ENCODE measurements at places on chromosomes 12 and 14.
A peak's percentile ranks its signal among the peaks of the same experiment; 100 is the strongest.

DNA sequence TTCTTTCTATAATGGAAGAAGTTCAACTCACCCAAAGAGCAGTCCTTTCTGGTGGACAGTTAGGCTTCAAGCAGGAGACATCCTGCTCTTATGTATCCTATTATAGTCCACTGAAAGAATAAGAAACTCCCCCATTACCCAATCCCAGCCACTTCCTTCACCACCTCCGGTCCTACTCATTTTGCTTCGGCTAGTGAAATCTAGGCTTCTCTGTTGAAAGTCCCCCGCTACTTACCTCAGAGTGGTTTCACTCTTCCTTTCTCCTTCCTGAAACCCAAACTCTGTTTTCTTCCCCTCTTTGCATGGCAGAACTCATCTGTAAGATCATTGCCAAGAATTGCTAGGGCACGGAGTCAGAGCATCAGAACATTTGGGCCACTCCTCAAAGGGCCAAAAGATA lies at the start of gene GPR84:
Gene GPR84, minus strand, starts transcription at position 74 of the 400 bp plus-strand sequence. CDS start 635 bp downstream, outside the sequence.
- no peak for DNase-seq

DNA sequence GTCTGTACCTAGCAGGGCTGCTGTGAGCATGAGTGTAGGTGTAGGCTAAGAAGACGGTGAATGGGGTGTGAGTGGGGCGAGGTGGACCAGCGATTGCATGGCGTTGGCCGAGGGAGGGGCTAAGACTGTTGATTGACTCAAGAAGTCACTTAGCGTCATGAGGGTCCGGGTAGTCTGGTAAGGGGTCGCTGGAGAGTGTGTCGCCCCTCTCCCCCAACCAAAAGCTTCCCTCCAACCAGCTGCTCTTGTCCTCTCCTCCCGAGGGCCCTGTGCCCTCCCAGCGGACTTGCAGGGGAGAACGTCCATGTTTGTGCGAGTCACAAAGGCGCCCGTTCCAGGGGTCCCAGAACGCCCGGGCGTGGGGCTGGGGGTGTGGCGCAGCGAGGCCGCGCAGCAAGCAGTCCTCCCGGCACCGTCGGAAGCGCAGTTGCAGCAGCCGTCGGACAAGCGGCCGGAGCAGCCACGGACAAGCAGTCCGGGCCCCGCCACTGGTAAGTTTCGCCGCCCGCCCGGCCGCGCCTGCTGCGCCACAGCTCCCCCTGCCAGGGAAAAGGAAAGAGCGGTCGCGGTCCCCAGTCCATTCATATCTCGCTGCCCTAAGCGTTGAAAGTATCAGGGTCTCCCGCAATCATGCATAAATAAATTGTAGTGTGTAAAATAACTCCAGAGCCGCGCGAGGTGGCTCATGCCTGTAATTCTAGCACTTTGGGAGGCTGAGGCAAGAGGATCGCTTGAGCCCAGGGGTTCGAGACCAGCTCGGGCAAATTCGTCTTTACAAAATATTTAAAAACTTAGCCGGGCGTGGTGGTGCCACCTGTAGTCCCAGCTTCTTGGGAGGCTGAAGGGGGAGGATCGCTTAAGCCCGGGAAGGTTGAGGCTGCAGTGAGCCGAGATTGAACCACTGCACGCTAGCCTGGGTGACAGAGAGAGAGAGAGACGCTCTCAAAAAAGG lies at the start of gene CCDC63:
Gene CCDC63, plus strand, starts transcription at position 373 of the 952 bp plus-strand sequence. CDS start 5,968 bp downstream, outside the sequence.
- peak; percentile 88 for DNase-seq

- DNase-seq = no peak
These were observed 56.1 kb upstream of the FBRSL1 start for GRCh38 chr12:132433641-132434395.

- DNase-seq = no peak
These were observed 180.9 kb downstream of the SRGAP1 start for GRCh38 chr12:64025174-64025958.

GRCh38 chr12:22974865-22975264 lies 349.9 kb downstream of the ETNK1 start:
- DNase-seq = no peak

DNA sequence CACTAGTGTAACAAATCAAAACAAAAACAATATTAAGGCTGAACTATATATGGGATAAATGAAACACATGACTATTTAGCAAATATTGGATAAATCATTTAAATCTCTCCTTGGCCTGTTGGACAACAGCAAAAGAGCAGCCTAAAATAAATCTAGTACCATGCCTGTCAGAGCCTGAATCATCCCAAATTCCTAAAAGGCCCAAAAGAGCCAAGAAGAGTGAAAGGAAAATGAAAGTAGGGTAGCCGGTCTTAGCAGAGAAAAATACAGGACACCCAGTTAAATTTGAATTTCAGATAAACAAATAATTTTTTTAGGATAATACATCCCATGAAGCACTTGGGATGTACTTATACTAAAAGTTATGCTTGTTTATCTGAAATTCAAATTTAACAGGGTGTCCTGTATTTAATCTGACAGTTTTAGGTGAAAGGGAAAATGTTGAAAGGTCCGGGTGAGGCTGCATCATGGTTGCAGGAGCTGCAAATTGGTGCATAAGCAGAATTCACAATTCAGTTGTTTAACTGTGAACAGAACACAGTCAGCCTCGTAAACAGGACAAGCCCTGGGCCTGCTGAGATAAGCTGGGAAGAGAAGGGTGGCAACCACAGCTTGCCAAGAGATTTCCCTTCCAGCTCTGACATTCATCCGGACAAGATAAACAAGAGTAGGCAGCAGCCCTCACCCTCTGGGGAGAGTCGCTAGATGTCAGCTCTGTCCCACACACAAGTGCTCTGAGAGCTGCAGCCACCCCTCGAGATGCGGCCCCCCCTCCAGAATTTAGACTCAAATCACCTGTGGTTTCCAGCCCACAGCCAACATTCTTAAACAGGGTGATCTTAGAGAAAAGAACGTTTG lies 30.3 kb downstream of the DMAC2L start:
- peak; percentile 89 for DNase-seq

DNA sequence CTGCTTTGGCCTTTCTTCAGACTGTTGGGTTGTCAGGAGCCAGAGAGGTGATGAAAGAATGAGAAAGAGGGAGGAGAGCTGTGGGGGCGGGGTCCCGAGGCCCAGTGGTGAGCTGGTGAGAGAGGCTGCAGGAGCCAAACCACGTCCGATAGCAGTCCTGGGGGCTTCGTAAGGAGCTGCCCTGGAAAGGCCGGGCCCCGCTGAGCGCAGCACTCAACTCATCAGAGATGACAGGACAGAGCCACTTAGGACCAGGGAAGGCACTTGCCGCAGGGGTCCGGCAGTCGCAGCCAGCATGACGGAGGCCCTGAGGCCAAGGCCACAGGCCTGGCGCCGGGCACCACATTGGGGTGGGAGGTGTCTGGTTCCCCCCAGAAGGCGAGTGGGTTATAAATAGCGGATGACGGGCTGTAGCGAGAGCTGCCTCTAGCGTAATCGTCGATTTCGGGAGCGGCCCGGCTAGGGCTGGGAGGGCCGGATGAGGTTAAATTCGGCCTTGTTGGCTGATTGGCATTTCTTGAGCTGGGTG lies 179.0 kb downstream of the TSPAN9 start:
- DNase-seq = no peak

DNA sequence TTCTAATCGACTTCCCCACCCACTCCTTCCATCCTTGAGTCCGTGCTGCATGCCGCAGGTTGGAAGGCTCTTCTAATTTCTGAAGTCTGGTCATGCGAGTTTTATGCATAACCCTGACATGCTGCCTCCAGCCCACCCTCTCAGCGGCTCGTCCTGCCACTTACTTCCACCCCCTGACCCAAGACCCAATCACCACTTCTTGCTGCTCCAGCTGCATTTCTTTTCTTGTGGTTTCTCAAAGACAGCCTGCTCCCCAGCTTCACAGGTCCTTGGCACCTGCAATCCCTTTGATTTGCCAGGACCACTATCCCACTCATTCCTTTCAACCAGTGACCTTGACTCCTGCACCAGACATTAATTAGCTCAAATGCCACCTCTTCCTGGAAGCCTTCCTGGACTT lies 486.7 kb downstream of the VRK1 start:
- DNase-seq = no peak

- peak; percentile 67 for DNase-seq
These were observed 469 bp upstream of the LRFN5 start for GRCh38 chr14:41606282-41606531.

DNA sequence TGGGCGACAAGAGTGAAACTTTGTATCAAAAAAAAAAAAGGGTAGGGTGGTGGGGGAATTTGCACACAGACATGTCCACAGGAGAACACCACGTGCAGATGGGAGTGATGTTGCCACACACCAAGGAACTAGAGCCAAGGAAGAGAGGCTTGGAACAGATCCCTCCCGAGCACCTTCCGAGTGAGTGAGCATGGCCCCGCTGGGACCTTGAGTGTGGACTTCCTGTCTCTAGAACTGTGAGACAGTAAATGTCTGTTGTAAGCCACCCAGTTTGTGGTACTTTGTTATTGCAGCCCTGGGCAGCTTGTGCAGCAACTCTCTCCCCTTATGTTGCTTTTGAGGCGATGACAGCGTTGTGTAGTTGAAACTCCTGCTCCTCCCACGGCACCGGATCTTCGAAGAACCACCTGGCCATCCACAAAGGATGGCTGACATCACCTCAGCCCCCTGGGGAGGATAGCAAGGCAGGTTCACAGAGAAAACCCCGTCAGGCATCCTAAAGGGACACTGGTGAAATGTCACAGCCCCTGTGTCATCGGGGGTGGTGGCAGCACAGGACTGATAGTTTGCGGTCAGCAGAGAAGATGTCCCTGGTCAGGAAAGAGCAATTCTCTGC lies 54.7 kb upstream of the PLEKHG3 start:
- DNase-seq = peak; percentile 51

GRCh38 chr12:111034083-111034885 lies 113.9 kb upstream of the MYL2 start:
- no peak for DNase-seq

- DNase-seq = no peak
These were observed 17.7 kb upstream of the ANAPC7 start for GRCh38 chr12:110421159-110421661.

- no peak for DNase-seq
These were observed 194.6 kb downstream of the ERC1 start for GRCh38 chr12:1185460-1186182.

DNA sequence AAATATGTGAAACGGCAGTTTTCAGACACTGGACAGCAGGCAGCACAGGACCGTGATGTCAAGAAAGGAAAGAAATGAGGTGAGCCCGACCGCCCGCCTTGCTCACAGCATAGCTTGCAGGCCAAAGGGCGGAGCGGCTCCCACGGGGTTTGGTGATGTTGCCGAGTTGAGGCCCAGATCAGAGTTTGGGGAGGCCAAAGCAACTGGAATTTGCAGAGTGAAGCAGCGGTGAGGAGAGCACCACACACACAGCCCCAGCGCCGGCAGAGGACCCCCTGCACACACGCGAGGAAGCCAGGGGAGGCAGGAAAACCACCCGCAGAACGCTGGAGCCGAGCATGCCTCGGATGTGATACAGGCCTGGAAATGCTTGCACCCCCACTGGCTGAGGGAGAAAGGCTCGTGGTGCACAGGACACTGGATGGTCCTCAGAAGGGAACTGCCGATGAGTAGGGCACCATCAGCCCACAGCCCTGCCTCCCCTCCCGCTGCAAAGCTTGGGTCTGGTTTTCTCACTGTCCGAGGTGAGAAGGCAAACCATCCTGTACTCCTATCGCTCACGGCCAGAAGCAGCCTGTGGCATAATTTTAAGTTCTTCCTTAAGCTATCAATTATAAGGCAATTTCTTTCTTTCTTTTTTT lies 25.7 kb upstream of the PLD4 start:
- peak; percentile 82 for DNase-seq

- no peak for DNase-seq
These were observed 12.6 kb upstream of the SNX6 start for GRCh38 chr14:34642595-34642994.

DNA sequence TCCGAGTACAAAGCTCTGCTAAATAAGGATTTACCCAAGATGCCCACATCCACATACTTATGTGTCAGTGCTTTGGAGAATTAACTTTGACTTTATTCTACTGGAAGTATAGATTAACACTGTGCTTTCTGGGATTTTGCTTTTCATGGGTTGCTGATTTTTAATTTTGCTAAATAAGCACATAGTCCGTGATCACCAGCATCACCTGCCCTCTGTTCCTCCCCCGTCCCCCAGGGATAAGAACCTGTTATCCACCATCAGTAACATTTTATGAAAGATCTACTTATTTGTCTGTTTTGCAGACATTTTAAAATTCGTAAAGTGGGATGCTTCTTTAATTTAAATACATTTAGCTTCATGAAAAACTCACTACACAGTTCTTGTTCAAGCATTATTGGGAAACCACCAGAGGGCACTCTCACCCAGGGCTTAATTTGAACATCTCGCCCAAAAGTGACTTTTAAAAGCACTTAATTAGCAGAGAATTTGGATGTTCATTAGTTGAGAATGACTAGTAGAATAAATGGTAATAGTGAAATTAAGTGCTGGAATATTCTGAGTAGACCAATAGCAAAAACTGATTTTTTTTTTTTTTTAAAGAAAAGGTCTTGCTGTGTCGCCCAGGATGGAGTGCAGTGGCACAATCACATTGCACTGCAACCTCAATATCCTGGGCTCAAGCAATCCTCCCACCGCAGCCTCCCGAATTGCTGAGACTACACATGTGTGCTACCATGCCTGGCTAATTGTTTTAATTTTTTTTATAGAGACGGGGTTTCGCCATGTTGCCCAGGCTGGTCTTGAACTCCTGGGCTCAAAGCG lies 35.7 kb downstream of the MRPL42 start:
- DNase-seq = no peak

DNA sequence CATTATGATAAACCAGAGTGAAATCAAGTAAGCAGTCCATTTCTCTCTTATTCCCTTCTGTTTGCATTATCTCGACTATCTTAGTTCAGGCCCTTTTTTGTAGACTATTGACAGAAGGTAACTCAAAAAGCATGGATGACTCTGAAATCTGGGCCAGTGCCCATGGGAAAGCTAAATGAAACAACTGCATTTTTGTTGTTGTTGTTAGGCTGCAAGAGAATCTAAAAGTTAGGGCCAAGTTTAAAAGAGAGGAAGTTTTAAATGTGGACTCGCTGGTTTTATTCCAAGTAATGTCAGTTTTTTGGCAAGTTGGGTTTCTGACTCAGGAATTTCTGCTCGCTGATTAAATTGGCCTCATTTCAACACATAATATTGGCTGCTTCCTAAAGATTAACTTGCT lies 201.1 kb downstream of the PIK3C2G start:
- no peak for DNase-seq

GRCh38 chr12:128537668-128538067 lies 270.7 kb downstream of the TMEM132C start:
- DNase-seq = no peak

DNA sequence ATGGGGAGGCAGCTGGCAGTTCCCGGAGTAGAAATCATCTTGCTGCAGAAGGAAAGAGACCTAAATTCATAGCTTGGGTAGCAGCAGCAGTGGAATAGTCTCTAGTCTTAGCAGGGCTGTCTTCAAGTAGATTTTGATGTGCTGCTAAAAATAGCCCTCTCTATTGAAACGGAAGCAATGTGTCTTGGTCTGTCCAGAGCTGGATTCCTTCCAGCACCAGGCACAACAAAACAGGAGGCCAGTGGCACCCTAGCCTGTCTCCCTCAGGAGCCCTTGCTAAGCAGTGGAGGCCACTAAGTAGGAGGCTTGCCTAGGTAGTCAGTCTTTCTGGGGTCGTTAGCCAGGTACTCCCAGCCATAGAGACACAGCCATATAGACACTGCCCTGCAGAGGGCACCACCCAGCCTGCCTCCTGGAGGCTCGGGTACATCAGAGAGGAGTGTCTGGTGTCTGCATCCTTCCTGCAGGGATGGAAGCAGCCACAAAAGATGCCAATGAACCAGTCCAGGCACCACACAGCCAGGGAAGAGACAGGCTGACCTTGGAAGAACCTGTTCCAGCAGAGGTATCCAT lies 97.5 kb downstream of the CRACR2A start:
- DNase-seq = no peak

All from lower leg skin (tissue), 4 donors.